ENCODE measurements at places on chromosomes 16 and 17.

- peak; percentile 71 for DNase-seq
Observed at GRCh38 chr17:18261146-18261515, 669 bp downstream of the MIEF2 start.

GRCh38 chr17:59848778-59849177 lies 44.0 kb downstream of the TUBD1 start:
- DNase-seq = peak; percentile 77

GRCh38 chr17:18225642-18226283 lies 328 bp downstream of the LLGL1 start:
- no peak for DNase-seq

DNA sequence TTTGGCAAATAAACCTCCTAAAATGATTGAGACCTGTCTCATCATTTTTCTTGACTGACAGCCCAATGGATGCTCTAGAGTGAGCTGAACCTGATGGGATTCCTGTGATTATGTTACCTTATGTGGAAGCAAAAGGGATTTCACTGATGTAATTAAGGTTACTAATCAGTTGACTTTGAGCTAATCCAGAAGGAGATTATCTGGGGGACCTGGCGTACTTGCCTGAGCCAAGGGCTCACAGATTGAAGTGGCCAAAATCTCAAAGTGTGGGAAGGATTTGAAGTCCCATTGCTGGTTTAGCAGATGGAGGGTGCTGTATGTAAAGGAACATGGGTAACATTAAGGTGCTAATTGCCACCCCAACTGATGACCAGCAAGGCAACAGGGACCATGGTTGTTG lies 214.0 kb downstream of the CPPED1 start:
- DNase-seq = no peak

DNA sequence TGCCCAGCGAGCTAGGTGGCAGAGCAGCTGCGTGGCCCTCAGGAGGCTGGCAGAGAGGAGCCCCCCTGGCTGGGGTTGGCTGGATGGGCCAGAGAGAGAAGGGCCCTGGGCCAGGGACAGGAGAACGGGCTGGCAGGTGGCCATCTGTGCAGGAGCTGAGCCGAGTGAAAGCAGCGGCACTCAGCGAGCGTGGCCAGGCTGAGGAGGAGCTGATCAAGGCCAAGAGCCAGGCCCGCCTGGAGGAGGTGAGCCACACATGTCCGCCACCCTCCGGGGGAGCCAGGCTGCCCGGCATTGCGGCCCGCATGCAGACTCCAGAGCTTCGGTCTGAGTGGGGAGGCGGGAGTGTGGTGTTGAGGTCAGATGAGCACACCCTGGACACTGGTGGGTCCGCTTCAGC lies 2.1 kb upstream of the RAC3 start:
- no peak for DNase-seq

GRCh38 chr17:33112763-33113162 lies 121.1 kb downstream of the SPACA3 start:
- DNase-seq = peak; percentile 88

Data from MCF 10A (cell line).